ENCODE measurements at places on chromosomes 16 and 17.

DNA sequence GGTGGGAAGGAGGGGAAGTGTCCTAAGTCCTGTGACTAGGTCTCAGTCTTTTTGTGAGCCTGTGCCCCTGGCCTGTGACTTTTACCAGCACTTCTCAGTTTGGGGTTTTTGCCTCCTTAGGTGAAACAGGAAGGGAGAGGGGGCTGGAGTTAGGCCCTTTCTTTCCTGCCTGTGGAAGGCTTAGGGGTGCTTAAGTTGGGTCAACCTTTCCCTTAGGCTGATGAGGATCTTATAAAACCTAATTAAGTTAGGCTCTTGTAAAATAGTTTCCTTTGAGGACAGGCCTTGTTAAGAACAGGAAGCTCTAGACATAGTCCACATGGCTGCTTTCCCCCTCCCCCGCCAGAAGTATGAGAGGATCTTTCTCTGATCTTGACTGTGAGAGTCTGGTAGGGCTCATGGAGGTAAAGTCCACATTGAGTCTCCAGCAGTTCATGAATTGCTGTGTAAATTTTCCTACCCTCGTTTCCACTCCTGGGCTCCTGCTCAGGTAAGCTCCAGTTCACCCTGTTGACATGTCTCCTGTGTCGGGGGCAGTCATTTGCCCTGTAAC, 17.0 kb upstream of the DNASE1 start:
- DNase-seq, result peak; percentile 32

DNA sequence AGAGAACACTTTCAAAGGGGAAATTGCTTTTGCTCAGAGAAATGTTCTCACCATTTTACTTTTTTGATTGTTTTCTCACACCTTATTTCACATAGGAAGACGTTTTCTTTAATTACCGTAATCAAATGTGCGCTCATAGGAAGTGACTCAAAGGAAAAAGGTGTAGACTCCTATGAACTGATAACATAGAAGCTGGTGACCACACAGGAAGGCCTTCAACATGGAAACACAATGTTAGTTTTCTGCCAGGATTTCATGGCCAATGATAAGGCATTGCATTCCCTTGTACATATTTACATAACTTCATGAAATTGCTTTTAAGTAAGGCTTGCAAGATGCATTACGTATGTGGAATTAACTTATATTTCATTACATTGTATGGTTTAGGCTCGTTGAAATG, 40.9 kb upstream of the KCNJ16 start:
- DNase-seq, result no peak

GRCh38 chr17:3956327-3956957, 7.8 kb downstream of the ATP2A3 start:
- DNase-seq, result no peak

DNA sequence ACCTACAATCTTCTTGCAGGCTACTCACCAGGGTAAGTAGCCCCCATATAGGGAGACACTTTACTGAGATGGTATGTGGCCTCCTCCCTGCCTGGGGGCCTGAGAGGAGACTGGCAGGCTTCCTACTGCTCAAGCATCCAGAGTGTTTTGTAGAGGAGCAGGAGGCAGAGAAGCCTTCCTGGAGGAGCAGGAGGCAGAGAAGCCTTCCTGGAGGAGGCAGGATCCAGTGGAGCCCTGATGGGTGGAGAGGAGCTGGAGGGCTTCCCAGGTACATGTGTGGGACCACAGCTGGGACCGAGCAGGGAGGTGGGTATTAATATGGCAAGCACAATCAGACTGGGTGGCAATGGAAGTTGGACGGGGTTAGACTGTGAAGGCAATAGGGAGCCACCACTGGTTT, 2.1 kb upstream of the ADGRG5 start:
- DNase-seq, result no peak

GRCh38 chr17:77451245-77451893, 310.6 kb downstream of the SEC14L1 start:
- peak; percentile 89 for DNase-seq

- no peak for DNase-seq
These were observed 6.7 kb upstream of the IRX5 start for GRCh38 chr16:54923988-54924387.

GRCh38 chr16:86865851-86866662, 287.7 kb downstream of the FOXL1 start:
- DNase-seq, result no peak

DNA sequence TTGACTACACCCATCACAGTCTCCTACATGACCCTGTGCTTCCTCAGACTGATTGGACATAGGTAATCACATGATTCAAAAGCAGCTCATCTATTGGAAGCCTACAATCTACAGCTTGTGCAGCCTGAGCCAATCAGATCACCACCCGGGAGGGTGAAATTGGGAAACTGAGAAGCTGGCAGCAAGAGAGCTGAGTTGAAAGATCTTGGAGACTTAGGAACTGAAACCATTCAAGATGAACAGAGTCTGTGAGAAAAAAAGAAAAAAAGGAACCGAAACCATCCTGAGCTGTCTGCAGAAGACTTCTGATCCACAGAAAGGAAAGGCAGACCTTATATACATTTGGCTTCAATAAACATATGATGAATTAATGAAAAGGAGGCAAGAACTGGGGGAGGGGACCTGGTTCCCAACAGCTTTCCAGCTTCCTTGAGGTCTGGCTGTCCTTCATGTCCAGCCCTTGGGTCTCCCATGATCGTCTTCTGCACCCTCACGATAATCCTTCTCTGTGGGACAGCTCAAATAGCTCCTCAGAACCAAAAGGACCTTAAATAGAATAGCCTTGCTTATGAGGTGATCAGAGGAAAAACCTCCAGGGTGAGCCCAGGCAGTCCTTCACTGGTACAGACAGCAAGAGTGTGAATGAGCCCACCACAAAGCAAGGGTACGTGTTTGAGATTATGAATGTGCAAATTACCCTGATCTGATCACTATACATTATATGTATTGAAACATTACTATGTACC, 32.6 kb downstream of the PLXDC1 start:
- no peak for DNase-seq

GRCh38 chr16:86019446-86020047, 120.6 kb downstream of the IRF8 start:
- DNase-seq, result no peak

GRCh38 chr16:49810831-49811230, 45.1 kb downstream of the ZNF423 start:
- no peak for DNase-seq

GRCh38 chr16:66247516-66248481, 118.7 kb upstream of the CDH5 start:
- DNase-seq, result no peak

DNA sequence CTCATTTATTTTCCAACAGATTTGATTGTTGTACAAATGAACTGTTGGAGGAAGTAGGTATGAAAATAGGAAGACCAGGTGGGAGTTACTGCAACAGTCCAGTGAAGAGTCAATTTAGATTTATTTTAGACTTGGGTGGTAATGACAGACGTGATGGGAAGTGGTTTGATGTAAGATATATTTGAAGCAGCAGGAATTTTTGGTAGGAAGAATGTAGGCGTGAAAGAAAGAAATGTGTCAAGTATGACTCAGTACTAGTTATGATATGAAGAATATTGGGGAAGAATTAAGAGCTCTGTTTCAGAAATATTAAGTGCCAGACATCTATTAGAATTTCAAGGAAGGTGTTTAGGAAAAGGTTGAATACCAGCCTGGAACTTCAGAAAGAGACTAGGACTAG, 247.9 kb upstream of the AXIN2 start:
- DNase-seq, result no peak

DNA sequence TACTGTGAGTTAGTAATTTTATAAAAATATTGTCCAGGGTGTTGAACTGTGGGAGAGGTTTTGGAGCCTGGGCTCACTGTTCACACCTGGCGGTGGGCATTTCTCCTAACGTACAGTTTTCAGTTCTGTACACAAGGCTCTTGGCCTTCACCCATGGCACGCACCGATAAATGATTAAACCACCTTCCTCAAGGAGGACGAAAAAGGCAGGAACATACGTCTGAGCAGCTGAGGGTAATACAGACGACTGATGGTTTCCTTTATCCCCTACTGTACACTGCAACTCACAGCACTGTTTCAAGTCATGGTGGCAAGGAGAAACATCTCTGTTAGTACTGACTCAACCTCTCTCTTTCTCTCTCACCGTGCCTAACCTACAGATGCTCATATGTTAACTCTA, 1.4 kb upstream of the ST6GALNAC1 start:
- DNase-seq, result no peak

- DNase-seq, result peak; percentile 40
These were observed 84.9 kb downstream of the HS3ST2 start for GRCh38 chr16:22898874-22899348.

DNA sequence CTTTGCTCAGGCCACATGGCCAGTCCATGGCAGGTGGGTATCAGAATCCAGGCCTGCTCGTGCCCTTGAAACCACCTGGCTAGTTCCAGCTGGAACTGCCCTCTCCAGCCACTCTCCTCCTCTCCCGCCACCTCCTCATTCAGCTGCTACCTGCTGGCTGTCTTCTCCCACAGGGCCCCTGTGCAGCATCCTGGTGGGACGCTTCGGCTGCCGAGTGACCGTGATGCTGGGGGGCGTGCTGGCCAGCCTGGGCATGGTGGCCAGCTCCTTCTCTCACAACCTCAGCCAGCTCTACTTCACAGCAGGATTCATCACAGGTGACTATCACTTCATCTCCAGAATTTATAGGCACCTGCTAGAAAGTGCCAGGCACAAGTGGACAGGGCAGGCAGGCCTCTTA, 10.1 kb downstream of the SLC16A5 start:
- DNase-seq, result no peak

DNA sequence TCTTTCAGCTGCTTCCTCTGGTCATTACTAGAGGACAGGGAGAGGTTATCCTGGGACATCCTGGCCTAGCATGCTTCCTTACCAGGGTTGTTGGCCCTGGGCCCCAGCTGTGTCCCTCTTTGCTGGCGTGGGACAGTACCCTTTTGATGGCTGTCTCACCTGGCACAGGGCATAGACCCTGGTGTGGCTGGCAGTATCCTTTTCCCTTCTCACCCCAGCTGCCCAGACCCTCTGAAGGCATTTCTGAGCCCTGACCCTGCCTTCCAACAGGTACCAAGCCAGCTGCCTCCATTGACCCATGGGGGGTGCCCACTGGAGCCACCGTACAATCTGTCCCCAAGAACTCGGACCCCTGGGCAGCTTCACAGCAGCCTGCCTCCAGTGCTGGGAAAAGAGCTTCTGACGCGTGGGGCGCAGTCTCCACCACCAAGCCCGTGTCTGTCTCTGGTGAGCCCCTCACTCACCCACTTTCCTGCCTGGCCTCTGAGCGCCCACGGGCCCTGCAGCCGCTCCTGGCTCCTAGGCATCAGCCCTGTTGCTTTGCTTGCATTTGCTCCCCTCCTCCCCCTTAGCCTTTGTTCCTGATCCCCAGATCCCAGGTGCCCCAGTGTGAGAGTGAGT, 34.0 kb downstream of the B9D1 start:
- no peak for DNase-seq

GRCh38 chr17:61382796-61383688, 16.6 kb upstream of the TBX2 start:
- DNase-seq, result no peak

DNA sequence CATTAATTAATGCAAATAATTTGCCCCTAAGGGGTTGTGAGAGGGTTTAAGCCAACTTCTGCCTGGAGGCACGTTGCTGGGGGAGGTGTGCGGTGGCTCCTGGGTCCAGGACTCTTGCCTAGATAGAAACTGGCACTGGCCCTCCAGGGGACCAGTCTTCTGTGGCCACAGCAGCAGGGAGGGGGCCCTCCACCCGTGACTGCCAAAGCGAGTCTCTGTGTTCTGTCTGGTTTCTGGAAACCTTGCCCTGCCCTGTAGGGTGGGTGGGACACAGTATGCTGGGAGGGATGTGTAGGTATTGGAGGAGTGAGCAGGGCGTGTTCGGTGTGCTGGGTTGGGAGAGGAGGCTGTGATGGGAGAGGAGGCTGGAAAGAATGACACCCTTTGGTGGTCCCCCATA, 78.8 kb downstream of the TBC1D16 start:
- DNase-seq, result no peak

GRCh38 chr16:64545768-64546167, 576.1 kb downstream of the CDH11 start:
- DNase-seq, result no peak

- no peak for DNase-seq
These were observed 113.6 kb upstream of the WSB1 start for GRCh38 chr17:27180322-27180721.

GRCh38 chr17:57285701-57286100, 29.4 kb downstream of the MSI2 start:
- no peak for DNase-seq

DNA sequence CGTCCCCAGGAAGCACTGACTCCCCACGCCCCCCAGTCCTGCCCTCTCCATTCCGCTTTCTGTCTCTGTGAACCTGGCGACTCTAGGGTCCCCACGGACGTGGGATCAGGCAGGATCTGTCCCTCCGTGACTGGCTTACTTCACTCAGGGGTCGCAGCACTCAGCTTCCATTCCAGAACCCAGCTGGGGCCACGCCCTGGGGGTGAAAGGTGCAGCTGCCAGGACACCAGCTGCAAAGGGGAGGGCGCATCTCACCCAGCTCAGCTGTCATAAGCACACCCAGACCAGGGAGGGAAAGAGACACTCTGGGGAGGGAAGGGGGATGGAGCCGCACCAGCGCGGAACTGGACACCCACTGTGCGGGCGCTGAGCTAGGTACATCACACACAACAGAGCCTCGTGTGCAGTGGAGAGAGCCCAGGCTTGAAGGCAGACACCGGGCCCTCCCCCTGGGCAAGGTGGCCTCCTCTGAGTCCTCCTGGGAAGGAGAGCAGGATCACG, 18.5 kb upstream of the HEXD start:
- no peak for DNase-seq

DNA sequence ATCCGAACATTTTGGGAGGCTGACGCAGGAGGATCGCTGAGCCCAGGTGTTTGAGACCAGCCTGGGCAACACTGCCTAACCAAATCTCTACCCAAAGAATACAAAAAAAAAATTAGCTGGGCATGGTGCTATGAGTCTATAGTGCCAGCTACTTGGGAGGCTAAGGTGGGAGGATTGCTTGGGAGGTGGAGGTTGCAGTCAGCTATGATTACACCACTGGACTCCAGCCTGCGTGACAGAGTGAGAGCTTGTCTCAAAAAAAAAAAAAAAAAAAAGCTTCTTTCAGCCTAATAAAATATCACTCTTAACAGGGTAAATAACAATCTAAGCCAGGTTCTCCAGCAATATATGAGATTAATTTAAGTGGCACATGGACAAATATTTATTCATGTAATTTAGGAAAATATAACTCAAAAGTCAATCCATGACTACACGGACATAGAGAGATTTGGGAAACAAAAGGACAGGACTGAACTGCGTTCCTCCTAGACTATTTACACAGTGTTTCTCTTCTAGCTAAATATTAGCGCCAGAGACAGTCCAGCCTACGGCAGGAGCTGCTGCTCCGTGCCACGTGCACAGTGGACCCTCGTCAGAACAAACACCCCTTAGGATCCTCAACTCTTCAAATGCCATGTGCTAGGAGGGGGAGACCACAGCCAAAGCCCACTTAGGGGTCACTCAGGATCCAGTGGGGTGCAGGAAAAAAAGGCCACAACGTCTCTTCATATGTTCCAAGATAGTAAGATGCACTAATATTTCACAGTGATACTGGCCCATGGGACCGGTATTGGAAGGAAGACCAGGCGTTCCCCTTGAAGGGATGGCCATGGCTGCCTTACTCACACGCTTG, 8.7 kb downstream of the USP36 start:
- DNase-seq, result no peak
